LNCaP clone FGC (cell line): ENCODE measurements at places on chromosomes 16 and 17.

- DNase-seq, result no peak
Measured at GRCh38 chr16:10296956-10297340, 88.9 kb upstream of the ATF7IP2 start.

DNA sequence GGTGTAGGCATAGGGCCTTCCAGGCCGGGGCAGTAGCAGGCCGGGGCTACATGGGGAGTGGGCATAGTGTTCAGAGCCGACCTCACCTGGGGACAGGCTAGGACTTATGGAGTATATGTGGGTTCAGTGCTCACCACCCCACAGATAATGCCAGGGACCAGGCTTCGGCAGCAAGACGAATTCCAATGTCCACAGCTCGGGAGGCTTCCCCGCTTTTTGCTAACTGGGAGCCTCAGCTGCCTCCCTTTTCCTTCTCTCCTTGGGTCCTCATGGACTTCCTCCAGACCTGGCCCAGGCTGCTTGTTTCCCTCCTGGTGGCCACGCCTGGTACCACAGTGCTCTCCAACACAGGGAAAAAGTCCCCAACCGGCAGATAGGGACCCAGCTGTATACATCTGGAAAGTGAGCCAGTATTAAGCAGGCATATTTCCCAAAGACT, 20.1 kb upstream of the SLC46A1 start:
- DNase-seq, result no peak

DNA sequence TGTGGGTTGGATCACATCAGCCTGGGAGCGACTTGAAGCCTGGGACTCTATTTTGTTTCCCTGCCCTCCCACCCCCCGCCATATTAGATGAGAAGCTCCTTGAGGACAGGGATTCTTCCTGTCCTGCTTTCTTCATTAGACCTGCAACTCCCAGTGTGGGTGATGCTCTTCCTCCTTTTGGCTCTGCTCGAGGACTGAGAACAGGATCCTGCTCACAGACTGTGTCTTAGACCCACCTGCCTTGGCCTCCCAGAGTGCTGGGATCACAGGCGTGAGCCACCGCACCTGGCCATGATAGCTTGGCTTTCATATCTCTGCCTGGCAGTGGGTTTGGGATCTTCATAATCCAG, 21.5 kb upstream of the TNS4 start:
- DNase-seq, result no peak

DNA sequence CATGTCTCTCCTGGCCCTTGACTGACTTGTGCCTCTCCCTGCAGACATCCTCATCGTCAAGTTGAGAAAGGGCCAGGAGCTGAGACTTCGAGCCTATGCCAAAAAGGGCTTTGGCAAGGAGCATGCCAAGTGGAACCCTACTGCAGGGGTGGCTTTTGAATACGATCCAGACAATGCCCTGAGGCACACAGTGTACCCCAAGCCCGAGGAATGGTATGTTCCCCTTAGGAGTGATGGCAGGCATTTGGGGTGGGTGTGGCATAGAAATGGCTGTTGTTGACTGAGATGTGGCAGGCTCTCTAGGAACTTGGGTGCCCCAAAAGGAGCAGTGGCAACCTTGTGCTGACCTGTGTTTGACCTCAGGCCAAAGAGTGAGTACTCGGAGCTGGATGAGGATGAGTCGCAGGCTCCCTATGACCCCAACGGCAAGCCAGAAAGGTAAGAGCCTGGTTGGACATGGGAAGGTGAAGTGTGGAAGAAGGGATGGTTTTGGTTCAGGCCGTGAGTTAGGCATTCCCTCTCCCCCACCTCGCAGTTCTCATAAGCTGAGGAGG, 7.5 kb downstream of the POLR2C start:
- DNase-seq, result no peak

DNA sequence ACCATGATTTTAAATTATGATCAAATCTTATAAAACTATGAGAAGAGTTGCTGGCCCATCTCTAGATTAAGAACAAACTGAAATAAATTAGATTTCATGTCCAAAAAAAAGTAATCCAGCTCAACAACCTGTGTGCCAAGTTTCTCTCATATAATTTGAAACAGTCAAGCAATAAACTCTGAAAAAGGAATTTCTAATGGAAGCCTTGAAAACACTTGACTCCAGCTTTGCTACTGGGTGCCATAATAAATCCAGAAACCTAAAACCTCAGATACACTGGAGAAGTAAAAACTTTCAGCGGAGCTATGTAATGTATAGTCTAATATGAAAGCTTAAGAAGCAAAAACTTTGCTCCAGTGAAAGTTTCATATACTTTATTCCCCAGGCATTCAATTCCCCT, 25.5 kb downstream of the RPGRIP1L start:
- DNase-seq, result no peak

GRCh38 chr17:37240381-37240780, 135.4 kb upstream of the C17orf78 start:
- no peak for DNase-seq

- no peak for DNase-seq
Measured at GRCh38 chr17:29592850-29593551, at the start of gene ANKRD13B. ANKRD13B (plus strand) TSS chr17:29593132; CDS start chr17:29593622, 490 bp downstream.

DNA sequence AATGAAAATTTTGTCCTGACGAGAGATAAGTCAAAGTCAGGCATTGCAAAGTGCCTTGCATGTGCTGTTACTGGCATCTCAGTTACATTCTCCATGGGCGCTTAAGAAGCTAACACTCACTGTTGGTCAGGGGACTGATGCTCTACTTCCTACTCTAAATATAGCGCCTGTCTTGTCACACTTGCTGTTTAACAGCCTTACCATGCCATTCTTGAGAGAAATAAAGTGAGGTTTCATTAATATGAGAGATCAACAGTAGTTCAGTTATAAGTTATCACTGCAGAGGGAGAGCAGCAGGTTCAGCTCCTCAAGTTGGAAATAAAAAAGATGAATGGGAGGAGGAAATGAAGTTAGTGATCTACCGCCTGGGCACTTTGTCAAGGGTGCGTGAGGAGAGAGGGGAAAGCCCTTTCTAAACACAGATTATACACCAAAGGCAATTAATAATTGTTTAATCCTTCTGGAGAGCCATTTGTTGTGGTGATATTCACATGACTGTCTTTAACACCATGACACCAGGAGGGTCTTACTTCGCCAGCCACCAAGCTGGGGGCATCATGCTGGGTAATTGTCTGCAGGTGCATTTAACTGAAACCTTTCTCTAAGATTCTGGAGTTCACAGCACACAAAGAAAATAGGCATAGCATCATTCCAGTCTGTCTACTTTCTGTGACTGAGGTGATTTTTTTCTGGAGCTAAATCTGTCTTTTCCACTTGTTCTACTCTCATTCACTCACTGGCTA, 568.7 kb upstream of the HSBP1 start:
- DNase-seq, result no peak

GRCh38 chr16:55638256-55638655, 17.5 kb upstream of the SLC6A2 start:
- DNase-seq, result no peak

DNA sequence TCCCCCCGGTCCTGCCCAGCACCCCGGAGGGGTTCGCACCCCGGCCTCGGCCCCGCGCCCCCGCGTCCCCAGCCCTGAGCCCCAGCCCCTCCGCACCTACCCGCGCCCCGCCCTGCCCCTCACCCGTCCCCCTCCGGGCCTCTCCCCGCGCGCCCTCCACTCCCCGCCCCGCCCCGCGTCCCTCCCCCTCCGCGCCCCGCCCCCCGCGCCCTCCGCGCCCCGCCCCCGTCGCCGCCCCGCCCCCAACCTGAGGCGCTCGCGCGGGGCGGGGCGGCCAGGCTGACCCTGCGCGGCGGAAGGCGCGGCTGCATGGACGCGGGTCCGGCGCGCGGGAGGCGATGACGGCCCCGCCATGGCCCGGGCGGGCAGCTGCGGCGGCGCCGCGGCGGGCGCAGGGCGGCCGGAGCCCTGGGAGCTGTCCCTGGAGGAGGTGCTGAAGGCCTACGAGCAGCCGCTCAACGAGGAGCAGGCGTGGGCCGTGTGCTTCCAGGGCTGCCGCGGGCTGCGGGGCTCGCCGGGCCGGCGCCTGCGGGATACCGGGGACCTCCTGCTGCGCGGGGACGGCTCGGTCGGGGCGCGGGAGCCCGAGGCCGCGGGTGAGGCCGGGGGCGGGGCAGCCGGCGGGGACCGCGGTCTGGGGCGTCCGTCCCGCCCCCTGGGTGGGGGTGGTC, at the start of gene SPIRE2:
TSS of gene SPIRE2 (plus strand) at position 277 of the 671 bp plus-strand sequence. CDS start at position 353, 76 bp downstream.
- DNase-seq, result peak; percentile 8

DNA sequence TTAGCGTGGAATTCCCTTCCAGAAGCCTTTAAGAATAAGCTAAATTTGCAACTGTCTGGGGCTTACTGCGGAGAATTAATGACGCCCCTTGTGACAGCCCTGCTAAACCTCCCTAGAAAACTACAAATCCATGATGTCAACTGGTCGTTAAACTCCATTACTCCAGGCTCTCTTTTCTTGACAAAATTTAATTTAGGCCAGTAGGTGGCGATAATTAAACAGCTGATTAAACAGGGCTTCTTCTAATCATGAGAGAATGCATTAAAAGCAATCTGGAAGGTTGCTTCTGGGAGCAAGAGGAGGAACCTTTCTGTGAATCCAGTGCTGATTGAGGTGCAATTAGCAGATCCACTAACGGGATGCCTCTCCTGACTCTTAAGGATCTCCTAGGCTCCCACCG, 8.1 kb upstream of the NLRP1 start:
- no peak for DNase-seq

DNA sequence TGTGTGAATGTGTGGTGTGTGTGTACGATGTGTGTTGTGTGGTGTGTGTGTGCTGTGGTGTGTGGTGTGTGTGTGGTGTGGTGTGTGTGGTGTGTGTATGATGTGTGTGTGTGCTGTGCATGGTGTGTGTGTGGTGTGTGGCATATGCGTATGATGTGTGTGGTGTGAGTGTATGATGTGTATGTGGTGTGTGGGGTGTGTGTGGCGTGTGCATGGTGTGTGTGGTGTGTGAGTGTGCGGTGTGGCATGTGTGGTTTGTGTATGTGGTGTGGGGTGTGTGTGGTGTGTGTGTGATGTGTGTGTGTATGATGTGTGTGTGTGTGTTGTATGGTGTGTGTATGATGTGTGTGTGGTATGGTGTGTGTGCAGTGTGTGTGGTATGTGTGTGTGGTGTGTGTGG, 50.5 kb upstream of the MPHOSPH6 start:
- DNase-seq, result no peak

GRCh38 chr17:78897664-78898047, 5.3 kb downstream of the CEP295NL start:
- no peak for DNase-seq

GRCh38 chr16:78252757-78253156, 153.3 kb downstream of the WWOX start:
- DNase-seq, result no peak

- no peak for DNase-seq
Measured at GRCh38 chr17:63434951-63435571, 11.0 kb downstream of the CYB561 start.

GRCh38 chr17:497241-498034, 144.8 kb upstream of the RPH3AL start:
- DNase-seq, result no peak

- DNase-seq, result no peak
Measured at GRCh38 chr17:59767176-59767575, 59.7 kb downstream of the VMP1 start.

DNA sequence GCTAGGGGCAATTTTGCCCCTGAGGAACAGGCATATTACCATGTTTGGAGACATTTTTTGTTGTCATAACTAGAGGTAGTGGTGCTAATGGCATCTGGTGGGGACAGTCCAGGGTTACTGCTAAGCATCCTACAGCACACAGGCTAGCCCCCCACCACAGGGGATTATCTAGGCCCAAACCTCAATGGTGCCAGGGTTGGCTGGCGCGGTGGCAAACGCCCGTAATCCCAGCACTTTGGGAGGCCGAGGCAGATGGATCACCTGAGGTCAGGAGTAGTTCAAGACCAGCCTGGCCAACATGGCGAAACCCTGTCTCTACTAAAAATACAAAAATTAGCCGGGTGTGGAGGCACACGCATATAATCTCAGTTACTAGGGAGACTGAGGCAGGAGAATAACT, 15.2 kb downstream of the C1QTNF1 start:
- DNase-seq, result no peak
